ENCODE measurements at places on chromosomes 6 and 20. TPM values are rescaled to one million over a fixed set of nuclear protein-coding genes. Genes with fewer than 3 reads are reported as not detected.

Gene TTLL9
- total RNA-seq: under 0.01 TPM

Gene MLN
- not detected for total RNA-seq

Gene TUBB1
- not detected for total RNA-seq

Gene WFDC10B
- not detected for total RNA-seq

Gene BPI
- not detected for total RNA-seq

Gene VEGFA
- total RNA-seq: 200 TPM

Gene CLPSL1
- not detected for total RNA-seq

Gene TAAR1
- total RNA-seq: not detected

Gene CCM2L
- under 0.01 TPM for total RNA-seq

Gene RGS17
- 27.5 TPM for total RNA-seq

Gene DPPA5
- not detected for total RNA-seq

Gene IL17F
- total RNA-seq: not detected

Gene TREM2
- not detected for total RNA-seq

Gene TRIM31
- total RNA-seq: not detected

Gene RMND1
- 44.9 TPM for total RNA-seq

Gene SLC9A8
- total RNA-seq: 6.9 TPM

Gene GMPR
- total RNA-seq: 8.1 TPM

Gene FAM83B
- 0.12 TPM for total RNA-seq

Gene GRM1
- not detected for total RNA-seq
